Esophagus squamous epithelium (tissue), 5 donors: ENCODE measurements at places on chromosomes 1 and 21.

DNA sequence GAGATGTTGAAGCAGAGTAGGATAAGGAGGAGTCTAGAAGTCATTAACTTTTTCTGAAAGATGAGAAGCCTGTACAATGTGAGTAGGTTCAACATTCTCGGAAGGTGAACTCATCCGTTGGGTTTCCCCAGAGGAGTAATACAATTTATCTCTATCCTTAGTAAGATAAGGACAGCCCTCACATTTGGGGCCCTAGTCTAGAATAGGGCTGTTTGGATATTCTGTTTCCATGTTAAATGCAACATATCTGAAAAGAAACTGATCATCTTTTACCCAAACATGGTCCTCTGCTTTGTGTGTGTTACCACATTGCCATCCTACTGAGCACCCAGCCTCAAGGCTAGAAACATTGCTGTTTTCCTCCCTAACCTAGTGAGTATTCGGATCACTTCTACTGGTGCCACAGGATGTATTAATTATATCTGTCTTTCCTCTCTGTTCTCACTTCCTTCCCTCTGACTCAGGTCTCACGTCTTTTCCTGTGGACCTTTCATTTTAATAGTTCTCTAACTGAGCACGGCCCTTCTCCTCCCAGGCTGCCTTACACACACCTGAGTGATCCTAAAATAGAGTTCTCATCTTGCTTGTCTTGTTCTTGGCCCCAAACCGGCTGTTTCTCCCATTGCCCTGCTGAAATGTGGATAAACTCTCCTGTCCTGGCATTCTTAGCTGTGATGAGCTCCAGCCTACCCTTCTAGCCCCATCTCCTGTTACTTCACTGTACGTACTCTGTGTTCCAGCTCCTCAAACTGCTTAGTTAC is 91.7 kb downstream of the CDC14A start:
- DNase-seq: no peak

- DNase-seq: no peak
Measured at GRCh38 chr1:167792188-167792565, 70.4 kb downstream of the MPZL1 start.

GRCh38 chr1:179251675-179252074 is 22.2 kb upstream of the ABL2 start:
- no peak for DNase-seq

DNA sequence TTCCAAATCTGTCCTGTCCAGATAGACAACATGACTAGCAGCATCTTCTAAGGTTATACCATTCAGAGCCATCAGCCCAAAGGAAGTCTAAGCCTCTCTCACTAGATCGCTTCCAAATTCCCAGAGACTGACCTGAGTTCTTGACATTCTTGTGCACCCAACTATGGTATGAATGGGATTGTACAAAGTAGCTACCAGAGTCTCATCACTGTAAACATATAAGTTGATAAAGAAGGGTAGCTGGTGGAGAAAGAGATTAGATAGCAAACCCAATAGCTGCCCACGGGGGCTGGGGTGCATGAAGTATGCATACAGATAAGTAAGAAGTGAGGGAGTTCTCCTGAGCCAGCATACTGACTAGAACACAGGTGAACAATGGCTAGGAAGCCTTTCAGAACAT is 180.0 kb downstream of the PLPP3 start:
- DNase-seq: no peak

- no peak for DNase-seq
Measured at GRCh38 chr1:61058483-61059245, 23.7 kb upstream of the NFIA start.

DNA sequence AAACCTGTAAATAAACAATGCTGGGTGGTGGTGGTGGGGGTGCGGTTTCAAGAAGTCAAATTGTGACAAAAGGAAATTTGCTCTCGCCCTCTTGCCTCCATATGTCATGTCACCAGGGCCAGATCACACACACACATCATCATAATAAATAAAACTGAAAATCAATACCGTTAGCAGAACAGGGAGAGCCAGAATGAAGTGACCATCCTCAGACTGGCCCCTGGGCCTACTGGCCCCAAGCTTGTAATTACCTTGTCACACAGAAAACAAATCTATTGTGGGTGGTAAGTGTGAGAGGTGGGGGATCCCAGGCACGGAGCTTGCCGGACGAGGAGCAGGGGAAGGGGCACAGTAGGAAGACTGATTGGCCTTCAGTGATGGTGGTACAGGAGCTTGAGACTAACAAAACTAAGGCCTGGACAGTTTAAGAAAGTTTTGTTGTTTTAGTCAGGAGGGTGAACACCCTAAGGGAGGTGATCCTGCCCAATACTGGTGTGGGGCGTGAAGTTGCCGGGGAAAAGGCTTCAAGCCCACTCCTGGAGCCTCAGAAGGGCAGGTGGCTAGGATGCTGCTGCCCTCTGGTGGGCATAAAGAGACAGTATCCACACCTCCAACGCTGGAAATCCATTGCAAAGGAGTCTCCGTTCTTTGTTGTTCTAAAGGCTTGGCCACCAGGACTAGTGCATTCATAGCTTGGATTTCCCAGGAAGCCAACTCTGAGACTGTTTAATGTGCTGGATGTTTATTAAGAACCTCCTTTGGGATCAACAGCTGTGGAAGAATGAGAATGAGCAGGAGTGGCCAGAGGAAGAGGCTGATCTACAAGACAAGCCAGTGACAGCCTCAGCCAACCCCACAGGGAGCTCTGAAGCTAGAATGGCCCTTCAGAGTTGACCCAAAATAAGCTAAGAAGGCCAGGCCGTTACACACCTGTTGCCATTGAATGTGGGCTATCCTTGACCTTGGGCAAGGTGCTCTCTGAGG is 8.1 kb upstream of the C1orf216 start:
- DNase-seq: no peak

- no peak for DNase-seq
Measured at GRCh38 chr1:234216116-234216703, 157.0 kb upstream of the COA6 start.

DNA sequence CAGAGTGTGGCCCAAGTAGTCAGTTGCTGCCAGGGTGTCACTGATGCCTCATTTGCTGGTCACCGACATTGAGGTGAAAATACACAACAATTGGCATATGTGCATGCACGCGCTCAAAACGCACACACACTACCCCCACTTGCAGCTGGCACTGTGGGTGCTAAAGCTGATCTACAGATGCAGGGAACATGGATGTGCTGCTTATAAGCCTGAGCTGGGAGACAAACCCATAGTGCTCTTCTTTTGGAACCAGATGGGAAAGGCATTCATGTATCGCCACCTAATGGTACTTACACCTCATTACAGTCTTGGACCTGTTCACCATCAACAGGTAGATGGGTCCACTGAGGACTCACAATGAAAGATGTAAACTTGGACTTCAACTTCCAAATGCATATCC is 70.3 kb upstream of the CAMK1G start:
- no peak for DNase-seq

GRCh38 chr1:202624088-202624780 is 86.0 kb downstream of the SYT2 start:
- DNase-seq: no peak

DNA sequence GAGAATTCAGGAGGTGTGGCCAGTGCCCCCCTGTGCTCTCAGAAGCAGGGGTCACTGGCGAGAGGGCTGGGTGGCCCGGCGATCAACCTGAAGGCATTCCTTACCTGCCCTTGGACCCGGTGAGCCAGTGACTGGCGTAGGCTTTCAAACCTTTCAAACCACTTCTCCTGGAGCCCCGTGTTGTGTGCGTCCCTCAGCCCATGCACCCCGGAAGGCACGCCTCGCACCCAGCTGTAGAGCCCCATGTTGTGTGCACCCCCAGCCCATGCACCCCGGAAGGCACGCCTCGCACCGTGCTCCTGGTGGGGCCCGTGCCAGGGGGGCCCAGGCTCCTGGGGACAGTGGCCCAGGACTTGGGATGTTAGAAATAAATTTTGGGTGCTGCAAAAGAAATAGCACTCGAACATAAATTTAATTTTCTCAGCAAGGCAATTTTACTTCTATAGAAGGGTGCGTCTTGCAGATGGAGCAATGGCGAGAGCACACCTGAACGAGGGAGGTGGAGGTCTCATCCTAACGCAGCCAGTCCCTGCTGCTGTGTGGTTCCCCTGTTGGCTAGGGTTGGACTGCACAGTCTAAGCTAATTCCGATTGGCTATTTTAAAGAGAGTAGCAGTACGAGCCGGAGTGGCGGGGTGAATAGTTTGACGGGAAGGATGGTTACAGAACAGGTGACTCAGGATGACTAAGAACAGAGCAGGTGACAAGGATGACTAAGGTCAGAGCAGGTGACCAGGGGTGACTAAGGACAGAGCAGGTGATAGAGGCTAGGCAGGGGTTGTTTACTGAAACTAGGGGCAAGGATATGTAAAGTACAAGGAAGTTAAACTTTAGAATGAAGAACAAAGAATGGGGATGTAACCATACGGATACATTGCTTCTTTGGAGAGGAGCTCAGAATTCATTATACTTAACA is 47.4 kb downstream of the PRKCZ start:
- no peak for DNase-seq

GRCh38 chr21:32687643-32688345 is 40.0 kb downstream of the SYNJ1 start:
- DNase-seq: no peak

- no peak for DNase-seq
Measured at GRCh38 chr1:222334026-222334680, 213.8 kb downstream of the HHIPL2 start.

GRCh38 chr1:201637282-201638079 is 98.6 kb downstream of the NAV1 start:
- no peak for DNase-seq

- DNase-seq: no peak
Measured at GRCh38 chr1:10857687-10858086, 61.2 kb upstream of the CASZ1 start.

DNA sequence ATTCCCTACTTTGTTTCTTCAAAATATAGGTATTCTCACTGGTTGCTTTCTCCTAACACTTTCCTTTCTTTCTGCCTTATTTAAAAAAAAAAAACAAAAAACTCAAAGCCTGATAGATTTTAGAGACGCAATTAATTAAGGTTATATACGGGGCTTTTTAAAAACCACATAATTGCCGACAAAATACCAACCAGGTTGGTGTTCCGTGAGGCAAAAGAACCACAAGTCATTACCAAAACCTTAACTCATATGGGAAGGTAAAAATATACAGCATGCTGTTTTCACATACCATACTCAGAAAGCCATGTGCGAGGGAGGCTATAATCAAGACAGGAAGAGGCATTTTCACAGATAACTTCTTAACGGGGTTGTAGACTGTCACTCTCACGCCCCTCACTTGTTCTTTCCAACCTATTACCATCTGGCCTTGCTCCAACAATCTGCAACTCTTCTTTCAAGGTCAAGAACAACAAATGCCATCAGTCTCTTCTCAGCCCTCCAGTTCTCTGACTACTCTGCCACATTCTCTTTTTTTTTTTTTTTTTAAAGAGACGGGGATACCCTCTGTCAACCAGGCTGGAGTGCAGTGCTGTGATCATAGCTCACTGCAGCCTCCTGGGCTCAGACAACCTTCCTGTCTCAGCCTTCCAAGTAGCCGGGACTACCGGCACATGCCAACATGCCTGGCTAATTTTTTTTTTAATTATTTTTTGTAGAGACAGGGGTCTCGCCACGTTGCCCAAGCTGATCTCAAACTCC is 102.6 kb downstream of the APP start:
- DNase-seq: no peak

GRCh38 chr1:148353461-148354283 is 129.4 kb downstream of the PPIAL4G start:
- DNase-seq: no peak

- no peak for DNase-seq
Measured at GRCh38 chr1:158506369-158506987, 34.5 kb downstream of the OR10R2 start.

GRCh38 chr1:22089787-22090186 is 37.3 kb downstream of the CDC42 start:
- DNase-seq: no peak

DNA sequence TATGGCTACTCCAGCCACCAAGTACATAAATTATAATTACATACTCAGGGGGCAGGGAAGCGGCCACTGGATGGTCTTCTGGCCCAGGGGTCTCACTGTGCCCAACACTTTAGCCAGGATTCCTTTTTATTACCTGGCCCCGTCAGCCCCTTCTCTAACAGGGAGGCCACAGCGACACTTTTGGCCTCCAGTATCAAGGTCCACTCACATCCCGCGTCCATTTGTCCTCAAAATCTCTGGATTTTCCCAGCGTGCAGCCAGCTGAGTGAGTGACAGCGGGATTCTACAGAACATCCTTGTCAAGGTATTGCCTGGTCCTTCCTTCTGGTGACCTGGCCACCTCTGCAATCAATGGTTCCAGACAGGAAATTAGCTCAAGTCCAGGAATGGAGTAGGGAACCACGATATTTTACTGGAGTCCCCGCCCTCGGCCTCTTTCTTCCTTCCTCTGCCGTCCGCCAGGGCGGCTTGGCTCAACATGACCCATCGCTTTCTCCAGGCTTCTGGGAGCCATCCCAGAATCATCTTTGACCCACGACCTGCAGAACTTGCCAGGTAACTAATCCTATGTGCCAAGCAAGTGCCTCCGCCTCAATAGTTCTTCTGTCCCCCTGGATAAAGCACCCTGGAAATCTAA is 2.7 kb upstream of the COL6A2 start:
- DNase-seq: no peak

DNA sequence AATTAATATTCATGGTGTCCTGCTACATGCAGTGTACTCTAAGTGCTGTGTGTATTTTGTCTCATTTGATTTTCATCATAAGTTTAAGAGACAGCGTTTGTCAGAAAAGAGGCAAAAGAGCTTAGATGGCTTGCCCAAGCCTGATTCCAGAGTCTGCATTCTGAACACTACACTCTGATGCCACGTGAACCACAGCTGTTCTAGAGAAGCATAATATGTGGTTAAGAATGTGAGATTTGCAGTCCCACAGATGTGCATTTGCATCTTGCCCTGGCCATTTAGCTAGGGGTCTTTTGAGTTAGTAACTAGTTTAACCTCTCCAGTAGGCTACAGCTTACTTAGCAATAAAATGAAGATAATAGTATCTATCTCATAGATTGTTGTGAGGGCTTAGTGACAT is 9.2 kb upstream of the GADD45A start:
- DNase-seq: no peak

DNA sequence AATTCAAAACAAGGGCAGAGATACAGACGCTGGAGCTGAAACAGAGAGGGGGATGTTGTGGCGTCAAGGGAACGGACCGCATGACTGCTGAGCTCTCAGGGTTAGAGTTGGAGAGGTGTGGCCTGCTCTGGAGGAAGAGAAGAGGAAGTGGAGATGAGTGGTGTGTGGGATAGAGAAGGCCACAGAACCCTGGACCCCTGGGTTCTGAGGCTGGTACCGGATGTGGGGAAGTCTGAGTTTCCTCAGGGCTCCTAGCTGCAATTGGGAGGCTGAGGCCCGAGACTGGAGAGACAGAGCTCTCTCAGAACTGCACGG is 1.8 kb downstream of the BCAN start:
- no peak for DNase-seq

DNA sequence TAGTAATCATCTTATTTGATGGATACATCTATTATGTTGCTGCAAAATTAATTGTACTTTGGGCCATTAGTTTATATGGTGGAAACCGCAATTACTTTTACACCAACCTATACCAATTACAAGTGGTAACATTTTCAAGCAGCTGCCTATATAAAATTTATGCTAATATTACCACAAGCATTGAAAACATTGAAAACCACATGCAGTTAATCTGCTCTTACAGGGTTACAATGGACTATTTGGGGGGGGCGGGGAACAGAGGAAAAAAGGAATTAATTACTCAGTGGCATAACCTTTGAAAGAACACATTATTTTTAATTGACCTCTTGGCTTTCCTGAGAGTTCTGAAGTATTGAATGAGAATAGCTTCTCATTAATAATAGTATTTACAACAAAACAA is 1793.2 kb downstream of the NCAM2 start:
- no peak for DNase-seq
